CD8-positive, alpha-beta memory T cell (primary cell): ENCODE measurements at places on chromosomes 12 and 14. TPM values are rescaled to one million over a fixed set of nuclear protein-coding genes. Genes with fewer than 3 reads are reported as not detected.

Gene GRIP1
- total RNA-seq: 1.3 TPM

DNA sequence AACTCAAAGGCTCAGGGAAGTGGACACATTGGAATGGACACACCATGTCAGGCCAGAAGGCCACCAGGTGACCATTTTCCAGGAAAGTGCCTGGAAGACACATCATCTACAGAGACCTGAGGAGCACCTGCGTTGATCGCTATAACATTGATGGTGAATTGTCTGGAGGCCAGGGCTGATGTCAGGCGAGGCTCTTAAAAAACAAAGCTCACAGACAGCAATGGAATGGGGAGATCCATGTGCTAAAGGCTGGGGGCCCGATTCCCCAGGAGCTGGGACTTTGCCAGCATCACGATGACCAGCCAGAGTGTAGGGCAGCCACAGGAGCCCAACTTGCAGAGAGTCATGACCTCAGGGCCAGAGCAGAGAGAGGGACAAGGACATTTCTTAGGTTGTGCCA, 30.3 kb downstream of the DIO3 start:
- peaks cover 9% of the 10 kb centered on the region for H3K4me1 ChIP-seq
- H3K27me3 ChIP-seq: no peaks in the 10 kb centered on the region
- no peaks in the 10 kb centered on the region for H3K36me3 ChIP-seq
- no peak overlapping the region for H3K4me3 ChIP-seq
- DNase-seq: no peak

Gene HPD
- not detected for total RNA-seq

Gene CATSPERB
- total RNA-seq: 1.1 TPM

Gene COL2A1
- not detected for total RNA-seq

Gene IQSEC3
- total RNA-seq: 0.53 TPM

DNA sequence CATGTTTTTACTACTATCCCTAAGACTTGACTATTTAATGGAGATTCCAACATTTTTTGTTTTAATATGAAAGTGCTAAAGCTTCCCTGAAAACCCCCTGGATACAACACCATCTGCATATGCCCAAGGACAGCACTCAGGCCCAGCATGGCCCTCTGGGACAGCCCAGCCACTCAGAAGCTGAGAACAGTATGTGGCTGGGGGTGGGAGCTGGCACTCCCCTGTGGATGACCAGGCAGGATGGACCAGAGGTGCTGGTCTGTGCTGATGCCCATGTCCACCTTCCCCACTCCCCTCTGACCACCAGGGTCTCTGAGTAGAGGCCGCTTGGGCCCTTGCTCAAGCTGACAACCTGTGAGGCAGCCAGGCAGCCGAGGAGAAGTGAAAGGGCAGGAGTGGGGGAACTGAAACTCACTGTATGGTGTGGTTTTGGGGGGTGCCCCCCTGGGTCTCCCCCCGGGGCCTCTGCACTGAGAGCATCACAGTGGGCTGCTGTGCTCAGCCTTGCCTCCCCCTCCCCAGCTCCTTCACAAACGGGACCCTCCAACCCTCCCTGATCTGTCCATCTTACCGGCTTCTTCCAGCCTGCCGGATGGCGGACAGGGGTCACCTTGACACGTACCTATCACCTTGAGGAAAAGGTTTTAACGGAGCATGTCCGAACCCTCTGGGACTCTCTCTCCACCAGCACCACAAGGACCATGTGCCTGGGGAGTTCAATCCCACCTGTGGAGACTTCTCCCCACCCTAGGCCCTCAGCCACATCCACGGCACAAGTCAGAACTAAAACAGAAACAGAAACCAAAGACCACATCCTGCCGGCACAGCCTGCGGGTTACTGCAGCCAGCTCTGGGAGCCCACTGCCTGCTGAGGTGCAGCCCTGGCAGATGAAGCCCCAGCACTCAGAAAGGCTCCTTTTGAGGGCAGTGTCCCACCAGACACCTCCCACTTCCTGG, at the start of gene TMEM229B:
Gene TMEM229B (minus strand): TSS at position 785 of the 957 bp plus-strand sequence. CDS start 14,798 bp downstream, outside the sequence.
- peak within 1 kb of the TSS; percentile 93 for H3K27ac ChIP-seq
- peak; percentile 78 for DNase-seq
- peaks cover 22% of the 10 kb centered on the region for H3K36me3 ChIP-seq
- H3K4me1 ChIP-seq: peaks cover 45% of the 10 kb centered on the region
- H3K4me3 ChIP-seq: peak within 1 kb of the TSS; percentile 95

DNA sequence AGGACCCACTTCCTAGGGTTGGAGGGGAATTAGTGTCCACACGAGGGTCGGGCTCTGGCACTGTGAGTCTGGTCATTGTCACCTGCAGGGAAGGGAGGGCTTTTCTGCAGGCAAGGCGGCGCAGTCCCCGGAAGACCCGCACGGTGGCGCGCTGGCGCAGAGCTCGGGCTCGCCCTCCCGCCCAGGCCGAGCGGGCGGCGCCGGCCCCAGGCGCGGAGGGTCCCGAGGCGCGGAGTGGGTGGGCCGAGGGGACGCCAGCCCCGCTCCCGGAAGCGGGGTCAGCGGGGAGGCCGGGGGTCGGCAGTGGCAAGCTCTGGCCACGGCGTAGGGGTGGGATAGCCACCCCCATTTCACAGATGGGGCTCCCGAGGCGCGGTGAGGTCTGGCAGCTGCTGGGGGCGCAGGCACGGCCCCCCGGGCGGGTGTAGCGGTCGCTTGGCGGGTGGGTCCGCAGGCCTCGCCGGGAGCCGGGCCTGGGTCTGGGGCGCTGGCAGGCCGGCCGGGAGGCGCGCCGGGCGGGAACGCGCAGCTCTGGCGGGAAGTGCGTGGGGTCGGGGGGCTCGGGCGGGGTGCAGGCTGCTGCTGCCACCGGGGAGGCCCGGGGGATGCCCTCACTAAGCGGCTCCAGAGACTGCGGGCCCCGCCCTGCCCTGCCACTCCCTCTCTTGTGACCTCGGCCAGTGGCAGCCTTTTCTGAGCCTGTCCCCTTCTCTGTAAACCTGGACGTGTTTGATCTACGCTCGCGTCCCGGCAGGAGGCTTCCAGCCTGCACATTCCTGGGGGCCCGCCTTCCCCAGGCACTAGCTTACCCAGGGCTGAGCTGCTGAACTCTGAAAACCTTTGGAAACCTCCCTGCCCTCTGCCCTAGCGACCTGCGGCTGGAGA, 46.1 kb downstream of the CYP46A1 start:
- H3K27me3 ChIP-seq: no peaks in the 10 kb centered on the region
- peak; percentile 46 for DNase-seq
- H3K36me3 ChIP-seq: no peaks in the 10 kb centered on the region
- no peak overlapping the region for H3K4me3 ChIP-seq

DNA sequence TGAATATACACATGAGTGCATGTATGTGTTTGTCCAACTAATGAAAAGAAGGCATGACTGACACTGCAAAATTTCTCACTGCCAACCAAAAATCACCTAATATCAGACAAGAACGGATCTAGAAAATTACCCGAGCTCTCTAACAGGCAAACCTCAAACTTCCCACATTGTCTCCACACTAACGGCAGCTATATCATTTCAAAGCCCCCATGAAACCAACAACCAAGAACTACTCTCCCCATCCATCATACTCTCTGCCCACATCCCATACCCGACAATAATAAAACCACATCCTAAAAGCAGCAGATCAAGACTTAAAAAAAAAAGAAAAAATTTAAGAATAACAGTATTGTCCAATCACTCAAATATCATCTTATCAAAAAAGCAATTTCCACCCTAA, 227.1 kb downstream of the CEP128 start:
- H3K27ac ChIP-seq: no peak overlapping the region
- no peaks in the 10 kb centered on the region for H3K4me1 ChIP-seq
- H3K4me3 ChIP-seq: no peak overlapping the region

Gene APOF
- total RNA-seq: not detected

DNA sequence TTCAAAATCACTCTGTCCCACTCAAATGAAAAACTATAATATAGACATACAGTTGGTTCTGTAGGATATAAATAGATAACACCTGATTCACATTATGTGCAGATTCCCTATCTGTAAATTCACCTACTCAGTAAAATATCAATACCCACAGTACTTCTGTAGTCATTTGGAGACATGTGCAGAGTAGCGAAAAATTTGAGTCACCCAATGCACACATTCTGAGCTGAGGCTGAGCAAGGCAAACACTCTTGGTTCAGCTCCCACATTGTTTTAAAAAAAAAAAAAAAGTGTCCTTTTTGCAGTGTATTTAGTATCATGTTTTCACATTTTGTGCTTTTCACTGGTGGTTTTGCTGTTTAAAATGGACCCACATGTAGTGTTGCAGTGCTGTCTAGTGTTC, 27.3 kb upstream of the BBS10 start:
- no peaks in the 10 kb centered on the region for H3K27me3 ChIP-seq
- peaks cover 27% of the 10 kb centered on the region for H3K36me3 ChIP-seq
- DNase-seq: no peak
- no peak overlapping the region for H3K27ac ChIP-seq
- H3K4me3 ChIP-seq: no peak overlapping the region

GRCh38 chr14:52960627-52961026, 9.8 kb upstream of the FERMT2 start:
- no peaks in the 10 kb centered on the region for H3K27me3 ChIP-seq
- H3K4me1 ChIP-seq: no peaks in the 10 kb centered on the region
- DNase-seq: no peak
- H3K27ac ChIP-seq: no peak overlapping the region
- no peak overlapping the region for H3K4me3 ChIP-seq

DNA sequence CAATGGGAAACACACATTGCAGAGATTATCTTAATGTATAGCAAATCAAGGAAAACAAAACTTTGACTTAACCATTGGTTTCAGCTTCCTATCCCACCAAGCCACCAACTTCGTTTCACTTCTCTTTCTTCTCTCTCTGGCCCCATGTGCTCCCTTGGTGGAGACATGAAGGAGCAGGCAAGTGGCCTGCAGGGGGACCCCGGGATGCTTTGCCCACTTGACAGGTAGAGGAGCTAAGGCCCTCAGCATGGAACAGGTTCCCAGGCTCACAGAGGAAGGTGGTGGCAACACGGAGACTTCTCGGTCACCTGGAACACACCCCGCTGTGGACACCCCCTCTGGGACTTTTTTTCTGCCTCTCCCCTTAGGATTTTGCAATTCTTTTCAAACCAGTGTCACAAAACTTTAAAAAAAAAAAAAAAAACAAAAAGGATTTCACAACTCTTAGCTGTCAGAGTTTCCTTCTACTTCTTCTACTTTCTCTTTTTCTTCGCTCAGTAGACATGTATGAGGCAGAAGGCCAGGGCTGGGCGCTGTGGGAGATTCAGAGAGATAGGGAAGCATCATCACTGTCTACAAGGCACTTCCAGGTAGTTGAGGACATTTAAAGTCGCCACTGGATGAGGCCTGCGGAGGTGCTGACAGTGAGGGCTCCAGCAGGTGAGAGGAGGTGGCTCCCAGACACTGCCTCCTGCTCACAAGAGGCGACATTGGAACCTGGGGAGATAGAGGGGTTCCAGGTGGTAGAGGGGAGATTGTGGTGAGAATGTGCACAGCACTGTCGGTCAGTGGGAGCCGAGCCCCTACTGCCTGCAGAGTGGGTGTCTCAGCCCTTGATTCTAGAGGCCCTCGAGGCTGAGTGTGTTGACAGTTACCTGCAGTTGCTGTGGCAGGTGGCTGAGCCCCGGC, 119.6 kb downstream of the GCH1 start:
- H3K36me3 ChIP-seq: no peaks in the 10 kb centered on the region
- no peak for DNase-seq
- H3K4me3 ChIP-seq: no peak overlapping the region
- H3K27ac ChIP-seq: no peak overlapping the region

GRCh38 chr12:11171969-11172675, 1.1 kb downstream of the SMIM10L1 start:
- H3K27ac ChIP-seq: peak overlapping the region; percentile 75
- H3K36me3 ChIP-seq: no peaks in the 10 kb centered on the region
- peaks cover 32% of the 10 kb centered on the region for H3K4me1 ChIP-seq
- peak; percentile 7 for DNase-seq

GRCh38 chr14:29799464-29800095, 128.1 kb downstream of the PRKD1 start:
- no peak for DNase-seq
- no peaks in the 10 kb centered on the region for H3K27me3 ChIP-seq
- H3K27ac ChIP-seq: no peak overlapping the region
- no peak overlapping the region for H3K4me3 ChIP-seq
